ENCODE measurements at places on chromosomes 12 and 14.

- DNase-seq: no peak
Observed at GRCh38 chr14:101628975-101629374, 67.7 kb downstream of the DIO3 start.

GRCh38 chr14:105358140-105358846 lies 40.0 kb upstream of the TEX22 start:
- DNase-seq: no peak

DNA sequence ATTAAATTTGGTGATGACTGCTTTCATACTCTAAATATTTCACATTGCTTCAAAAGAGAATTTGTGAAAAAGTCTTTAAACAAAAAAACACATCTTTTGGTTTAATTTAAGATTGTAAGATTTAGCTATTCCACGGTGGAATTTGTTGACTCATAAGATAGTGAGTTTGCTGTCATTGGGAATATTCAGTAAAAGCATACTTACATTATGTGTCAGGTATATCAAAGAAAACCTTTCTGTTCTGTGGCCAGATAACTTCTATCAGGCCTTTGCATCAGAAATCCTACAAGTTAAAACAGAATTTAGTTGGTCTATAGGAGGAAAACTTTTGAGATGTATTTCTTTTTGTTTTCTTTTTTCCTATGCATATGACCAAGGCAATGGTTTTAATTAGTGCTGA lies 148.8 kb upstream of the E2F7 start:
- DNase-seq: no peak

- no peak for DNase-seq
Observed at GRCh38 chr14:52266782-52267181, 716 bp upstream of the PTGDR start.

- DNase-seq: no peak
Observed at GRCh38 chr14:26163761-26164160, 434.1 kb downstream of the NOVA1 start.

GRCh38 chr14:81261176-81261575 lies 40.4 kb upstream of the GTF2A1 start:
- DNase-seq: no peak

- no peak for DNase-seq
Observed at GRCh38 chr12:5808981-5809380, 136.1 kb downstream of the ANO2 start.

- no peak for DNase-seq
Observed at GRCh38 chr12:28933864-28934527, 215.1 kb upstream of the FAR2 start.

- DNase-seq: no peak
Observed at GRCh38 chr12:120649442-120650232, 9.2 kb downstream of the CABP1 start.

GRCh38 chr14:106840991-106841390 lies 1314.6 kb downstream of the TMEM121 start:
- DNase-seq: no peak

DNA sequence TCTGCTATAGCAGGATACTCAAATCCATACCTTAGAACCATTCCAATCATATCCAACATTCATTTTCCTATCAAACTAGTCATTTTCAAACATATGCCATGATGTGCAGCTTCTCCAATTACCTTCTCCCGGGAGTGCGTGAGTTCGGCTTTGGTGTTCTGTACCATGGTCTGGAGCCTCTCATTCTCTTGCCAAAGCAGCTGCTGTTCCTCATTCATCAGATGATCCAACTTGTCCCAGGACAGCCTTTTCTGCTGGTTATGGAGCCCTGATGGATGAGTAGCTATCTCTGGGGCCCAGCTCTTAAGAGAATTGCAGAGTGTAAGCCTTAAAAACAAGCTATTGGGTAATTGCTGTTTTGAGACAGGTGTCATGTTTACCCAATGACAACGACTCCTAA lies 71.1 kb upstream of the SAV1 start:
- no peak for DNase-seq

- no peak for DNase-seq
Observed at GRCh38 chr14:61927060-61927459, 164.8 kb downstream of the SNAPC1 start.

GRCh38 chr12:31526158-31526546 lies 64.8 kb downstream of the DENND5B start:
- no peak for DNase-seq

GRCh38 chr12:104672501-104673265 lies 215.9 kb downstream of the CHST11 start:
- DNase-seq: no peak

GRCh38 chr12:46914336-46914735 lies 88.5 kb upstream of the SLC38A4 start:
- DNase-seq: no peak

GRCh38 chr14:21070610-21071224 lies 613 bp downstream of the ARHGEF40 start:
- no peak for DNase-seq

GRCh38 chr14:68458840-68459469 lies 333.9 kb downstream of the ZFP36L1 start:
- DNase-seq: no peak

- DNase-seq: no peak
Observed at GRCh38 chr12:25494926-25495325, 58.2 kb downstream of the LMNTD1 start.

GRCh38 chr12:7017870-7018349 lies 366 bp downstream of the LPCAT3 start:
- no peak for DNase-seq

GRCh38 chr14:75904311-75904710 lies 77.5 kb downstream of the TGFB3 start:
- DNase-seq: no peak

DNA sequence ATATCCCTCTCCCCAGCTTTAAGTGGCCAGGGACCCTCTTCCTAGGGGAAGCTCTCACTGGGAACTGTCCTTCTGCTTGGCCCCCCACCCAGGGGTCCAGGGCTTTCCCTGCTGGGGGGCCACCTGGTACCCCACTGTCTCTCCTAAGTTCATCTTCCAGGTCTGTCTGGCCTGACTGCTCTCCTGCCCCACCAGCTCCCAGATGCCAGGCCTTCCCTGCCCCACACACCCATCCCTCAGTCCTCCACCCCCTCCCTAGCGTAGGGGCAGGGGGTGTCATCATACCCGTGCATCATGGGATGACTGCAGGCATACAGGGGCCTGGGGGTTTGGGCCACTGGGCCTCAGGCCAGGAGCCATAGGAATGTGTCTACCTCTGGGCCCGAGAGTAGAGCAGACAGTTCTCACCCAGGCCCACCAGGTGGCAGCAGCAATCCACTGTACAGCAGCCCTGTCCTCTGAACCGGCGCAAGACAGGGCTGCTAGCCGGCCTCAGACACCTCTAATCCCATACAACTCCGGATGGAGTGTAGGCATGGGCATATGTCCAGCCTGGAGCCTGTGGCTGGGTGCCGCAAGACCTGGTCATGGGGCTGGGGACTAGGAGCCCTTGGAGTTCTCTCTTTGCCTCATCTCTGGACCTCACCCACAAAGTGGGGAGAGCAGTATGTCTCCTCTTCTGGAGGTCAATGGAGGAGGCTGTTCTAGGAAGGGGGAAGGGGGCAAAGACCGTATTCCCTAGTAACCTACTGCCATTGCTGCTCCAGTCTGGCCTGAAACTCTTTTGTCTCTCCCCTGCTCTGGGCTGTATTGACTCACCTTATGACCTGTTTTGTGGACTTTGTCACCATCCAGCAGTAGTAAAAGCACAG lies 10.0 kb upstream of the SMARCD1 start:
- DNase-seq: peak; percentile 83

- DNase-seq: no peak
Observed at GRCh38 chr12:69523433-69524330, 53.5 kb downstream of the FRS2 start.

- DNase-seq: no peak
Observed at GRCh38 chr12:126914170-126914793, 1352.7 kb upstream of the TMEM132C start.

- no peak for DNase-seq
Observed at GRCh38 chr14:102829016-102829548, 51.8 kb downstream of the TRAF3 start.

DNA sequence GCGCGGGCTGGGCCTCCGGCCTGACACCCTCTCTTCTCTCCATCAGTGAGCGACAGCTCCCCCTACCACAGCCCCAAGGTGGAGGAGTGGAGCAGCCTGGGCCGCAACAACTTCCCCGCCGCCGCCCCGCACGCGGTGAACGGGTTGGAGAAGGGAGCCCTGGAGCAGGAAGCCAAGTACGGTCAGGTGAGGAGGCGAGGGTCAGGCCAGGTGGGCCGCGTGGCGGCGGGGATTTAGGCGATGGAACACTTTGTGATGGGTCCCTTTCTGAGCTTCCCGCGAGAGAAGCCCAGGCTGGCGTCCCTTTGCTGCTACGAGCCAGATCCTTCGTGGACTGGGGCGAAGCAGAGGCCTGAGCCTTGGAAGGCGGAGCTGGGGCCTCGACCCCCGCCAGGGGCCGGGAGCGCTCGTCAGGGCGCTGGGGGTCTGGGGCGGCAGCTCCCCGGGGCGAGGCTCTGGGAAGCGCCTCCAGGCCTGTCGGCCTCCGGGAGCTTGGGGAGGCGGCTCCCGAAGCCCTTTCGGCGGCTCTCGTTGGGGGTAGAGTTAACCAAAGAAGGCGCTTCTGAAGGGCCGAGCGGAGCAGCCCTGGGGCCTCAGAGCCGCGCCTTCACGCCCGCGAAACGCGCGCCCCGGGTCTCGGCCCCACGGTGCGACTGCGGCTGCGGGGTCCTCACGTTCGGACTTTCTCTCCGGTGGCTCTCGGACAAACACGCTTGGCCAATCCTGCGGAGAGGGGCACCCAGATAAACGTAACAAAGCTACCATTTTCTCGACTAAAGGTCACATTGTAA lies 5.0 kb downstream of the PAX9 start:
- no peak for DNase-seq

DNA sequence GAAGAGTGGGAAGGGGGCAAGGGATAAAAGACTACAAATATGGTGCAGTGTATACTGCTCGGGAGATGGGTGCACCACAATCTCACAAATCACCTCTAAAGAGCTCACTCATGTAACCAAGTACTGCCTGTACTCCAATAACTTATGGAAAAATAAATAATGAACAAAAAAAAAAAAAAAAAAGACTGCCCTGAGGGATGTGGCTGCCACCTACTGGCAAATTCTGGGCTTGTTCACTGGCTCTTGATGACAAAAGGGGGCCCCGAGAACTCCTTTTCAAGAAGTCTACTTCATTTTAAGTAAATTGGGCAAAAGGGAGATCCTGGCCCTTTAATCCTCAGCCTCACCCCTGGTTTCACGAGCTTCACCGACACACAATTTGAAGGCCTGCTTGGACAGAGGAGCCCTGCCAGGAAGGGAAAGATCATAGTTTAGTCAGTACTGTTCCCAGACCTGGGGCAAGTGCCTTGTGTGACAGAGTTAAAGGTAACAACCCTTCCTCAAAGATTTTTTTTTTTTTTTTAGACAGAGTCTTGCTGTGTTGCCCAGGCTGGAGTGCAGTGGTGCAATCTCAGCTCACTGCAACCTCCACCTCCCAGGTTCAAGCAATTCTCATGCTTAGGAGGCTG lies 26.1 kb upstream of the STAC3 start:
- no peak for DNase-seq

DNA sequence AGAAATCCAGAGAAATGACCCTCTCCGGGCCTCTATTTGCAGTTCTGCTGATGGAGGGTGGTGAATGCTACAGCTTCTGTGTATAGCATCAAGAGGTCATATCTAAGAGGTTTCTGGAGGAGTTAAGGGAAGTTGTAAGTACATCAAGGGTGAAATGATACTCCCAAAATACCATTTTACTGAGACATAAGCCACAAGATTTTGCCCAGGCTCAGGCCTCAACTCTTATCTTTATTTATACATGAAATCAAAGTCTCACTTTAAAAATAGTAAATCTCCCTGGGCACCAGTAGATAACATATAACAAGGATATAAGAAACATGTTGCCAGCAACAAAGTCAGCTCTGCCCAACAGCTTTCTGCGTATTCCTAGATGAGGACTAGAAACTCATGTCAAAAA lies 40.4 kb downstream of the NIN start:
- DNase-seq: no peak

DNA sequence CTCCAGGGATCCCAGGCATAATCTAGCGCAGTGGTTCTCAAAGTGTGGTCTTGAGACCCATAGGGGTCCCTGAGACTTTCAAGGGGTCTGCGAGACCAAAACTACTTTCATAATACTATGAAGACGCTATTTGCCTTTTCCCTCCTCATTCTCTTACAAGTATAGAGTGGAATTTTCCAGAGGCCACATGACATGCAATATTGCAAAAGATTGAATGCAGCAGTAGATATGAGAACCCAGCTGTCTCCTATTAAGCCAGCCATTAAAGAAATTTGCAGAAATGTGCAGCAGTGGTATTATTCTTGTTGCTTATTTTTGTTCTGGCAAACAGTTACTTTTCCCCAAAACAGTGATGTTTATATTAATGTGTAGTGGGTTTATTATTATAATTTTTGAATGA lies 62.8 kb downstream of the VWF start:
- no peak for DNase-seq

- DNase-seq: no peak
Observed at GRCh38 chr14:77615361-77616132, 890 bp downstream of the SPTLC2 start.

GRCh38 chr14:75333606-75334548 lies 55.2 kb downstream of the FOS start:
- peak; percentile 36 for DNase-seq

GRCh38 chr12:5650281-5650680 lies 218.4 kb downstream of the NTF3 start:
- DNase-seq: no peak

DNA sequence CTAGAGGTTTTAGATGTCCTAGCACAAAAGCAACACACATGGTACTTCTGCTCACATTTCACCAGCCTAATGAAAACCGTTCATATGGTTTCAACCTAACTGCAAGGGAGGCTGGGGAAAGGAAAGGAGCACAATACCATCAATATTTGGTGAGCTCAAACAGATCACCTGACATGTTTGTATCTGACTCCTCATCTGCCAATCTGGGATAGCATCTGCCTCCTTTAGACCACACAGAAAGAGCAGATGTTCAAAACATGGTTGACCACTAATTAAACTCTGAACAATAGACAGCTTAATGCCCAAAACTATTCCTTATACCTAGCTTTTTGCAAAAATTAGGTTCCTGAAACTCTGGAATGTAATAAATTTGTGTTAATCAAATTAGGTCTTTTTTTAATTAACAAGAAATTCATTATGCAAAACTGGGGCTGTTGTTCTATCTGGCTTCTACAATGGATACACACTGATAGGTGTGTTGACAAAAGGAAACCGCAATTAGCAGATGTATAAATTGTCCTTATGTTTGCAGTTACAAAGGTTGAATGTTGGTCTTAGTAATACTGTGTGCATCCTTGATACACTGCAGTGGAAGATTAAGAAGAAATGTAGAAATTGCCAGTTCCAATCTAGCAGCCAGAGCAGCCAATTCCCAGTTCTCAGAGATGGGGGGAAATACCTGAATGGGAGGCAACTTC lies 89.3 kb downstream of the DUSP6 start:
- DNase-seq: no peak

- DNase-seq: no peak
Observed at GRCh38 chr12:82690006-82690405, 3.3 kb downstream of the TMTC2 start.

GRCh38 chr14:91985008-91985407 lies 37.5 kb upstream of the FBLN5 start:
- no peak for DNase-seq

Data from GM12892 (cell line).